ENCODE measurements at places on chromosomes 4 and X.
A peak's percentile ranks its signal among the peaks of the same experiment; 100 is the strongest.

GRCh38 chrX:151985531-151985930, 11.1 kb upstream of the GABRE start:
- no peak for DNase-seq

- no peak for DNase-seq
Observed at GRCh38 chr4:101200561-101200960, 146.8 kb downstream of the PPP3CA start.

DNA sequence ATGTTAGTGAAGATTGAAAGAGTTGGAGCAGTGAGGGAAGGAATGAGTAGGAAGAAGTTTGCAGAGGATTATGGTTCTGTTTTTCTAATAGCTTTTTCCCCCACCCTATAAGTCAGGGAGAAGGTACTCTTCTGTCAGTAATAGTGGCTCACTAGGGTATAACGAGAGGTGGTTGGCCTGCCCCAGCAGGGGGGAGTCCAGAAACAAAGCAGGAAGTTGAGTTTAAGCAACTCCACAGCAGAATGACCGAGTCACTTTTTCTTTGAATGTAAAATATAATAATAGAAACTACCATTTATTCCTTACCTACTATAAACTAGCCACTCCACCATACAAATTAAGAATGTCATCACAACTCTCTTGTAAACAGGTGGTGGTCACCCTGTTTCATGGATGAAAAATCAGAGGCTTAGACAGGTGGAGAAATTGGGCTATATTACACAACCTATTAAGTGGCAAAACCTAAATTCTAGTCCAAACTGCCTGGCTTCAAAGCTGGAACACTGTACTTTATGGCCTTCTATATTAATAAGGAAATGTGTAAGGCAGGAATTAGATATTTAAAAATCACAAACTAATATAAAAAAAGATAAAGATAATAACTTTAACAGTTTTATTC, 21.9 kb downstream of the AP1AR start:
- no peak for DNase-seq

DNA sequence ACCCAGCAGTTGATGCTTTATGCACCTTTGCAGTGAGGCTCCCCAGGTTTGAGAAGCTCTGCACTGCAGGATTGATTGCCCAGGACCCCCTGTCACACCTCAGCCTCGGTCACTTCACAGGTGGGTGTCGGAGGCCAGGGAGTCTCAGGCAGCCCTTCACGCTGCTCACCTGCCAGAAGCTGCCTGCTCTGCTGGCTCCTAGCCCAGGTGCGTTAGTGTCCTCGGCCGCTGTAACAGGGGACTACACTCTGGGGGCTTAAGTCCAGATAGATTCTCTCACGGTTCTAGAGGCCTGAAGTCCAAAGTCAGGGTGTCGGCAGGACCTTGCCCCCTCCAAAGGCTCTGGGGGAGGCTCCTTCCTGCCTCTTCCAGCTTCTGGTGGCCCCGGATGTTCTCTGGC, 79.9 kb downstream of the CPZ start:
- DNase-seq = no peak

DNA sequence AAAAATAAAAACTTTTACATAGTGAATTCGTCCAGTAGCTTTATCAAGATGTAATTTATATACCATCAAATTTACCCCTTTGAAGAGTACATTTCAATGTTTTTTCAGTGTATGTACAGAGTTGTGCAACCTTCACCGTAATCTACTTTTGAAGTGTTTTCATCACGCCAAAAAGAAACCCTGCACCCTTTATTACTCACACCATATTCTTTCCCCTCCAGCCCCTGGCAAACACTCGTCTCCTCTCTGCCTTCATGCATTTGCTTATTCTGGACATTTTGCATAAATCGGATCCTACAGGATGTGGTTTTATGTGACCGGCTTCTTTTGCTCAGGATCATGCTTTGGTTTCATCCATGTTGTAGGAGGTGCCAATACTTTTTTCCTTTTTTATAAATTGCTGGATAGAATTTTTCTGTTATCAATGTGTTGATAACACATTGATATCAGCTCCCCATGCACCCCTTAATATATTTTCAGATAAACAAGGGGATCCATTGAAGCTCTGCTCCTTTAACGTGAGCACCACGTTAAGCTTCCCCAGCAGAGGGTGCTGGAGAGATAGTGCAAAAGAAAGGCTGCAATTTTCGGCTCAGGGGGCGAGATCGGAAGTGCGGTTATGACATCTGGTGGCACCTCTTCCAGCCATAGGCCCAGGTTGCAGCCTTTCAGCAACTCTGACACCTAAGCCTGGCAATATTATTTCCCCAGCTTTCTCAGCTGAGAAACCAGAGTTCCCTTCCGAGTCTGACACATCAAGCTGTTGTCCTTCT, 100.1 kb upstream of the VCX3B start:
- no peak for DNase-seq

DNA sequence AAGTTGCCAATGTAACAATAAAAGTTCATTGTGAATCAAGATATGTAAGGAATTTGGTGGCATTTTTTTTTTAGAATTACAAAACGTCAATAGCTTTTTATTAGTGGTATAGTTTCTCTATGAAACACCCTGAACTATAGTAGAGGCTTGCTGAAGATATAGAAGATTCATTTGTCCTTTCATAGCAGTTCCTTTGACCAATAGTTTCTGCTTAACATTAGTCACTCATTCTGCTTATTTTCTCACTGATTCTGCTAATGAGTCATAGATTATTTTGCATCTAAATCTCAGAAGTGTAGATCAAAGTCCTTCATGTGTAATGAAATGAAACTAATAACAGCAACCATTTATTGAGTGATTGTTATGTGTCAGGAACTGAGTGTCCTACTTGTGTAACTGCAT, 205.0 kb upstream of the TET2 start:
- no peak for DNase-seq

DNA sequence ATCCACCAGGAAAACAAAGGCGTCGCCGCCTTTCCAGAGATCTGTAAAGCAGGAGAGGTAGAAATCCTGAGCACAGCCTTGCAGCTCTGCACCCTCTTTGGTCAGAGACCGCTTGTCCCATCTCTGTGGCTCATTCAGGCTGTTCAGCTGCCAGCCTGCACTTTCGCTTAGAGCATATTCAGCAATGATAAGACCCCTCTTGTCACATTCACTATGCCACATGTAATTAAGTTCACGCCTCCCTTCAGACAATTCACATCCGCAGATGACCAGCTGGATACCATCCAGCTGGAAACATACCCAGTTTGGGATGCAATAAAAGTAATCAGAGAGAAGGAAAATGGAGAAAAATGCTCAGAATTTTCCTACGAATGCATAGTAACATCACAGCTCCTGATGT, 335.4 kb downstream of the UNC5C start:
- DNase-seq = no peak

- no peak for DNase-seq
Observed at GRCh38 chr4:54449999-54450398, 207.8 kb upstream of the KIT start.

DNA sequence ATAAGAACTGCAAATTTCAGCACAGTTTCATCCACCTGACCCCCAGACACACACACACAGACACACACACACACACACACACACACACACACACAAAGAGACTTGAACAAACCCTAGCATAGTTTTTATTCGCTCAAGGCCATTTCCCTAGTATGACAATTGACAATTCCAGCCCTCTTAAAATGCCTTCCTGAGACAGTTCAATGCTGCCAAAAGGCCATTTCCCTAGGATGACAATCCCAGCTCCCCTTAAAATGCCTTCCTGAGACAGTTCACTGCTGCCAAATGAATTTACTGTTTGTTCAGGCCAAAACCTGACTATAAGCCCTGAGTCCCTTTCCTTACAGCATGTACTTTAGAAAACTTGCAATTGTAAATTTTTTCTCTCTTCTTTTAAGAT, 259.5 kb upstream of the SLC7A11 start:
- DNase-seq = no peak

GRCh38 chrX:19650996-19651395, 135.7 kb upstream of the MAP3K15 start:
- no peak for DNase-seq

DNA sequence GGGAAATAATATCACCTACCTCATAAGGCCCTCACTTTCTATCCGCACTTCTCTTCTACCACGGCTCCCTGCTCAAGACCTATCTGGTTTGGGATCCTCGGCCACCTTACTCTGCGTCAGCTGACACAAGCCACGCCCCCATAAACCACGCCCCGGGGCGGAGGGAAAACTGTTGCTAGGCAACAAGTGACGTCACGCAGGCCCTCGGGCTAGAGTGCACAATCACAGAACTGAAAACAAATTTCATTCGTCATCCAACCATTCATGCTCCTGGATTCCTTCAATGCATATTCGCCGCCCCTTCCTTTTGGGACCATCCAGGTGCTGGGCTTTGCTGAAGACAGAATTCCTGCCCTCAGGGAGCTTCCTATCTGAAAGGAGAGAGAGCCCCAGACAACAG, 66.3 kb downstream of the SMC1A start:
- DNase-seq = peak; percentile 1

GRCh38 chr4:109160494-109160893, 142.0 kb downstream of the COL25A1 start:
- DNase-seq = no peak
